ENCODE measurements at places on chromosomes 12 and 14.

- no peak for DNase-seq
Measured at GRCh38 chr12:22353615-22354325, 19.3 kb upstream of the ST8SIA1 start.

- no peak for DNase-seq
Measured at GRCh38 chr14:53894456-53894855, 62.2 kb downstream of the BMP4 start.

- no peak for DNase-seq
Measured at GRCh38 chr12:92921877-92922276, 7.2 kb downstream of the EEA1 start.

GRCh38 chr12:96014943-96015599, 18.9 kb upstream of the HAL start:
- no peak for DNase-seq

DNA sequence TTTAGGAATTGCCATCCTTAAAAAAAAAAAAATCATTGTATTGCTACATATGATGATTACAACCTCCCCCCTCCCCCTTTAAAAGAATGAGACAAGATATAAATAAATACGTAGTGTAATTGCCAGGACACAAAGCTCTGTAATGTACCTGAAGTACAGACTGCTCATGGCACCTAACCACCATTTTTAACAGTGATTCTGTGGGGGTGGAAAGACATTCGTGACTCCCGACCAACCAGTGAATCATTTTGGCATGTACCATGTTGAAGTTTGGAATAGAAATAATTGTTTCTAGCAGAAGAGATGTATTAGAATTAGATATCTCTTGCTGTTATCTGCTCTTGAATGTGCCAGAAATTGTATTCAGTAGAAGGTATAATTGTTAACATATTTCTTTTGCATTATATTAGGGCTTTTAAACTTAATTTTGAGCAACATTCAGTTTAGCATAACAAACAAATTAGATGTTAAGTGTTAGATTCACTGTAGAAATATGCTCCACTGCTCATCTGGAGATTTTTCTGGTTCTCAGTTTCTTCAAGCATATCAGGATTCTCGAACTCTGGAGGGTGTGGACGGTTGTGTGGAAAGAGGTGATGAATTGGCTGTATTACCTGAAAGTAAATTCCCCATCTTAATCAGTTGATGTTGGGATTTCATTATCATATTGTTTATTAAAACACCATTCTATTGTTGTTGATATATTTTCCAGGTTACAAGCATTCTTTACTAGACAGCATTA, 31.1 kb downstream of the FRS2 start:
- no peak for DNase-seq

- no peak for DNase-seq
Measured at GRCh38 chr14:62696331-62696924, 348.8 kb downstream of the KCNH5 start.
